Motor neuron (in vitro differentiated cells): ENCODE measurements at places on chromosomes 7 and 10. TPM values are rescaled to one million over a fixed set of nuclear protein-coding genes. Genes with fewer than 3 reads are reported as not detected.

Gene RELN
- total RNA-seq, result 70.3 and 72.9 TPM in 2 replicates

Gene CLDN4
- 1.7 and 2.7 TPM in 2 replicates for total RNA-seq

Gene GALNT17
- 17.5 and 17.8 TPM in 2 replicates for total RNA-seq

Gene FKBP6
- total RNA-seq, result 0.08 and 0.23 TPM in 2 replicates

Gene GRM3
- 2.6 and 3.3 TPM in 2 replicates for total RNA-seq

Gene METTL27
- 0.58 and 0.66 TPM in 2 replicates for total RNA-seq

Gene CTAGE6
- 0.06 and 0.16 TPM in 2 replicates for total RNA-seq

Gene MCM10
- 18.0 and 19.4 TPM in 2 replicates for total RNA-seq

Gene SPDYE9
- total RNA-seq, result 0.36 and 0.46 TPM in 2 replicates

Gene NPY
- not detected in 2 replicates for total RNA-seq

Gene PKD2L1
- total RNA-seq, result 0.18 and 0.29 TPM in 2 replicates

Gene SRRM3
- total RNA-seq, result 9.0 and 10.7 TPM in 2 replicates

Gene LIPJ
- 0.05 and 0.25 TPM in 2 replicates for total RNA-seq

Gene RPEL1
- 0.28 and 0.34 TPM in 2 replicates for total RNA-seq

Gene NEURL1
- 2.5 and 3.6 TPM in 2 replicates for total RNA-seq

Gene INSYN2A
- 11.2 and 12.4 TPM in 2 replicates for total RNA-seq

Gene GDF2
- total RNA-seq, result not detected in 2 replicates

Gene ZNF727
- total RNA-seq, result not detected in 2 replicates

Gene TEX47
- 0.29 TPM in 1 of 2 replicates, not detected in the other for total RNA-seq
